ENCODE measurements at places on chromosomes 7 and 10.

DNA sequence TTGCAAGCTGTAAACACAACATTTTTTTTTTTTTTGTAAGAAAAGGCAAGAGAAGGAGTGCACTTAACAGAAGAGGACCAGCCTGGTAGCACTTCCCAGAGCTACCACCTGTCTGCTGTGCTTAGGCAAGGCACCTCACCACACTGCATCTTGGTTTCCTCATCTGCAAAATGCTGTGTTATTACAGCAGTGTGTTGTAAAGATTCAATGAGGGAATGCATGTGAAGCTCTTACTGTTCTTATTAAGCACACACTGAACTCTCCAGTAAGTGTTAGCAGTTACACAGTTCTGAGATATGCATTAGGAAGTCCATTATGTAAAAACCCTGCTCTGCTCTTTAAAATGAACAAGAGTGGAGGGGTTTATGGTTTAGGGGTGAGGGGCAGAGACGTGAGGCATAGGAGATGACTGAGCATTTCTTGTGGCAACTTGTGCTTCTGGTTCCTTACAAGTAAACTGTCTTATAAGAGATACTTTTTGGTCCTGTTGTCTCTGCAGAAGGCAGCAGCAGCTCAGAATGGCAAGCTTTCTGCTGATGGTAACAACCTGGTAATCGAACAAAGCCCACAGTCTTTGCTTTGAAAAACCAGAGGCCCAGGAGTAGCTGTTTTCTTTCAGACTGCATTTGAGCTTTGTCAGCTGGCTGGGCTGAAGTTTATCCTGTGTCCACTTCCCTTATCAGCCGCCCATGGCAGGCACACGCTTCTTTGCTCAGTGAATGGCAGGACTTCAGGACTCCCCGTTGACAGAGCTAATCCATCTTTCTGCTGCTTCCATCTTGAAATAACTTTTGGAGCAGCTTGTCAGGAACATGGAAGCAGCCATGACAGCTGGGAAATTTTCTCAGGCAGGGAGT, 98.8 kb upstream of the BMPER start:
- no peak for DNase-seq

GRCh38 chr7:127035203-127035849, 217.4 kb downstream of the GRM8 start:
- DNase-seq: no peak

DNA sequence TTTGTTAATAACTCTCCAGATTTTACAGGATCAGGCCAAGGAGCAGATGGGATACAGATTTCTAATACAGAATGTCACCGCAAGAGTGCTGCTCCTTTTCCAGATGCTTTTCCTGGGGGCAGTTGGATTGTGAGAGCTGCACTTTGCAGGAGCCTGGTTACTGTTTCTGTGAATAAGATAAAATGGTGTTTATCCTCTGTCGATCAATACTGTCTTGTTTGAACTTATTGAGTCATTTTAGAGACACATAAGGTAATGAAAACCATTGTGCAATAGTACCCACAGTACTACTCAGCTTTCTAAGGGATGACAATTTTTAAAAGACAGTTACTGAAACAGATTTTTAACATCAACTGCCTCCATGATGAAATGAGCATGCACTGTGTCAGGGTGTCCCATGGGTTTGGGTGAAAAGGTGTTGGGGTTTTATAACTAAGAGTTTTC, 2.9 kb downstream of the A1CF start:
- no peak for DNase-seq

DNA sequence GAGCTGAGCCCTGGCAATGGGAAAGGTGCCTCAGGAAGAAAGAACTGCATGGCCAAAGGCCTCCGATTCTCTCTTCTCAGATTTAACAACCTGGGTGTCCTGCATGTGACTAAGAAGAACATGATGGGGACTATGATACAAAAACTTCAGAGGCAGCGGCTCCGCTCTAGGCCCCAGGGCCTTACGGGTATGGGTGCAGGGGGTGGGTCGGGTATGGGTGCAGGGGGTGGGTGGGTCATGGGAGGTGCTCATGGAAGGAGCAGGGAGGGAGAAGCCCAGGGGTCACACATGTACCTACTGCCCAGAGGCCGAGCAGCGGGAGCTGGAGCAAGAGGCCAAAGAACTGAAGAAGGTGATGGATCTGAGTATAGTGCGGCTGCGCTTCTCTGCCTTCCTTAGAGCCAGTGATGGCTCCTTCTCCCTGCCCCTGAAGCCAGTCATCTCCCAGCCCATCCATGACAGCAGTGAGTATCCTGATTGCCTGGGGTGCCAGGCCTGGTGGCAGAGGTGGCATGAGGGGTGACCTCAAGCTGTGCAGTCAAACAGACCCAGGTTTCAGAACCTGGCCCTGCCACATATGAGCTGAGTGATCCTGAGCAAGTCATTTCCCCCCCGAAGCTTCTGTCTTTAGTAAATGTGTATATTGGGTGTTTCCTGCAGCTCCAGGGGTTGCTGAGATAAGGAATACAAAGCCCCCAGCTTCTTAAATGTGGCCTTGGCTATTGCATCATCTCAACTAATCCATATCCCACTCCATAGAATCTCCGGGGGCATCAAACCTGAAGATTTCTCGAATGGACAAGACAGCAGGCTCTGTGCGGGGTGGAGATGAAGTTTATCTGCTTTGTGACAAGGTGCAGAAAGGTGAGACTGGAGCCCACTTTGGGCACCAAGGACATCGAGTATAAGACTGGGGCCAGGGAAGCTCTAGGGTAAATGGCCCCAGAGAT, 2.0 kb downstream of the NFKB2 start:
- DNase-seq: no peak

- DNase-seq: no peak
Observed at GRCh38 chr7:103851357-103851756, 138.1 kb downstream of the RELN start.

DNA sequence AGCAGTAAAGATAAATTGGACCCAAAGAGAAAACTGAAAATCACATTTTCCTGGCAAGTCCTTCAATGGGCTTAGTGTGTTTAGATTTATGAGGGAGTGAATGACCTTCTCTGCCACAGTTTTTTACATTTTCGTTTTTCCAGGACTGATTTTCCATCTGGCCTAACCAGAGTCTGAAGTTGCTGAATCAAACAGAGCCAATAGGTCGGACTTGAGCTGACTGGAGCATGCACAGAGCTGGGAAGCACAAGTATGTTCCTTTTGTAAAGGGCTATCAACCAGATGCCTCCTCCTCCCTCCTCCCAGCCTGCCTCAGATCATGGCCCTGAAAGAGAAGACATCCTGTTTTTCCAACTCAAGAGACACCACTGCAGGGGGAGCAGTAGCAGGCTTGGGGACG, 126.0 kb upstream of the ANKRD1 start:
- no peak for DNase-seq

- no peak for DNase-seq
Observed at GRCh38 chr10:65306201-65306600, 1619.6 kb upstream of the LRRTM3 start.

GRCh38 chr10:27658788-27659187, 86.8 kb downstream of the MKX start:
- DNase-seq: no peak

GRCh38 chr10:29140991-29141390, 147.9 kb upstream of the LYZL1 start:
- DNase-seq: no peak

- no peak for DNase-seq
Observed at GRCh38 chr10:129799942-129800341, 164.1 kb downstream of the EBF3 start.

- no peak for DNase-seq
Observed at GRCh38 chr10:114180937-114181336, 1.8 kb downstream of the TDRD1 start.

DNA sequence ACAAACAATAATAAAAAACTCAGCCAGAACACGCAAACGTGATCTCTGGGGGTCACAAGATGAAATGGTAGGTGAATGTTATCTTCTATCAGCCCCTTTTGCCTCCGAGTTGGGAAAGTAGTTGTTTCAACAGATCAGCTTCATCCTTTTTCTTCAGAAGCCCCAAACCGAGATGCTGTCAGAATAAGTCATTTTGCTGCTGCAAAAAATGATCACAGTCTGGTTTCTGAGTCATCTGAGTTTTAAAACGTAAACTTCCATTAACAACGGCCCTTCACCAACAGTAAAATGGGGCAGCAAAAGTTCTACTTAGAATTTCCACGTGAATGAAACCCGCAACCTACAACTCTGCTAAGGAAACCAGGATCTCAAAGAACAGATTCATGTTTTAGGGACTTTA, 44.9 kb downstream of the JCAD start:
- no peak for DNase-seq

- DNase-seq: no peak
Observed at GRCh38 chr10:389836-390448, 254.7 kb downstream of the ZMYND11 start.

- DNase-seq: no peak
Observed at GRCh38 chr7:101985903-101986734, 168.7 kb downstream of the CUX1 start.

- no peak for DNase-seq
Observed at GRCh38 chr10:92492748-92493240, 81.1 kb downstream of the IDE start.

DNA sequence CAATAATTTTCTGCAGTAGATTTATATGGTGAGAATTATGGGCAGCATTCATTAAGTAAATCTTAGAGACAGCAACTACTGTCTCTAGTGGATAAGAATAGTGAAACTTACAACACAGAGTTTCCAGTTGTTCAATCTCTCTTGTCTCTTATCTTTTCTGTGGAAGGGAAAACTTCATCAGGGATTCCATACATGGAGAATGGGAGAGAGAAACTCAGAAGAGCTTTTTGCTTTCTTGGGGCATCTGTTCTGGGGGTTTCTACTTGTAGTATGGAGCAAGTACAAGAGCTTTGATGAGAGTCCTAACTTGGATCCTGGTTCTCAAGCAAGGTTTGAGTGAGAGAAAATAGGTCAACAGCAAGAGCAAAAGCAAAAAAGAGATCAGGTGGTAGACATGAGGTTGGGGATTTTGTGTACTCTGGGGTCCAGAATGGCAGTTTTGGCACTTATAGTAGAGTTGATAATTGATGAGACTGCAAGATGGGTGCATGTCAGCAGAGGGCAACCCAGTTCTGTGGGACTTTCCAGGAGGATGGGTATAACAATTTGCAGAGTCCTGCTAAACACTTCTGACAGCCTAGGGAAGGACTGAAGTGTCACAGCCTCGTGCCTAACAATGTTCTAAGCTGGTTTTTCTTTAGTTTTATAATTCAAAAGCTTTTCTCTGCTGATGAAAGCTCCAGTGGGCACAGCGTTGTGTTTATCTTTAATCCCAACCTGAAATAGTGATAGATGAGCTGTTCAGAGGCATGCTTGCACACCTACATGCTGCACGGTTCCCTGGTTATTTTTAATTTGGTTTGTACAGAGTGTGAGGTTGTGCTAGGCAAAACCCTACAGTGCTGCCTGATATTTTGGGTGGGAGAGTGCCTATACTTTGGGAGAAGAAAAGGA, 32.0 kb upstream of the STRIP2 start:
- DNase-seq: no peak

- DNase-seq: no peak
Observed at GRCh38 chr10:97016728-97017473, 168.9 kb downstream of the SLIT1 start.

DNA sequence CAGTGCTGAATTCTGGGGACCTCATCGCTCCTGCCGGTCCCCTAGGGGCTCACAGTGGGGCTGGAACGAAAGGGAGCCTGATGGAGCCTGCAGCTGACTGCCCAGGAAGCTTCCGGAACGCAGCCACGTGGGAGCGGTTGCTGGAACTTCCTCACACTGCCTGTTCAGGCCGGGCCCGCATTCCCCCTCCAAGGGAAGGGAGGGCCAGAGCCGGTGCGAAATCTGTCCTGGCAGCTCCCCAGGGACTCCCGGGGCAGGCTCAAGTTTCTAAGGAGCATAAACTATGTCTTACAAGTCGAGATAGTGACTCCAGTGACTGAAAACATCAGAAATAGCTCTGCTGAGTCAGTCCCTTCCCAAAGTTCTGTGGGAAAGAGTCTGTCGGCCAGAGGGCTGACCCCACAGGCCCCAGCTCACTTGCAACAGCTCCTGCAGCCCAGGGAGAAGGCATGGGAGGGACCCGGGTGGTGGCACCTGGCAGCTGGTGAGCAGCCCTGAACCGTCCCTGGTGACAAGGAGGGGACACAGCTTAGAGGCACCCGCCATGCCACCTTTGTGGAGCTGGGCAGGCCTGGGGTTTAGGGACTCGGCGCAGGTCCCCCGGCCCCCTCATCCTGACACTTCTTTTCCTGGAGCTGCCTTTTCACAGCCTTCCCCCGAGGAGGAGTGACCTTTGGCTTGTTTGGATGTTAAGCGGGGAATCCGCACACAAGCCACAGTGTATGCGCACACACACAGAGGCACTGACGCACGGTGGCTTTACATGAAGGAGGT, 47.6 kb downstream of the PDGFA start:
- no peak for DNase-seq

- no peak for DNase-seq
Observed at GRCh38 chr10:24929056-24929544, 23.3 kb downstream of the PRTFDC1 start.

DNA sequence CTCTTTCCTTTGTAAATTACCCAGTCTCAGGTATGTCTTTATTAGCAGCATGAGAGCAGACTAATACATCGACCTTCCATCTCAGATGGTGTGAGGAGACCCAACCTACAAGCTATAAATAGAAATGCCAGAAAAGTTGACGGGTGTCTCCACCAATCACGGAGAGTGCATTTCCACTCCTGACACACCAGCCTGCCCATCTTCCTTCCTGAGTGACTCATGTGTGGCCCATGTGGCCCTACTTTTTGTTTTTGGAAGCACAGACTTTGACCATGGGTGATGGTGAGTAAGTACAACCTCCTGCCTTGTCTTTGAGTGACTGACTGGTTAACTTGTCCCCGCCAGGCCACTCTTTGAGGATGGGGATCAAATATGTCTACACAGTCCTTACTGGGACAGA, 147.0 kb downstream of the OAT start:
- no peak for DNase-seq

DNA sequence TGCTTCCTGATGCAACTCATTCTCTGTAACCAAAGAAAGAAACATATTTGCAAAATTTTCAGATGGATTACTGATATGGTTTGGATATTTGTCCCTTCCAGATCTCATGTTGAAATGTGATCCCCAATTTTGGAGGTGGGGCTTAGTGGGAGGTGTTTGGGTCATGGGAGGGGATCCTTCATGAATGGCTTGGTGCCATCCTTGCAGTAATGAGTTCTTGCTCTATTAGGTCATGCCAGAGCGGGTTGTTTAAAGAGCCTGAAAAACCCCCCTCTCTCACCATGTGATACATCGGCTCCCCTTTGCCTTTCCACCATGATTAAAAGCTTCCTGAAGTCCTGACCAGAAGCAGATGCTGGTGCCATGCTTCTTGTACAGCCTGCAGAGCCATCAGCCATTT, 43.8 kb upstream of the PRKG1 start:
- DNase-seq: no peak
